ENCODE measurements at places on chromosomes 11 and 22.

DNA sequence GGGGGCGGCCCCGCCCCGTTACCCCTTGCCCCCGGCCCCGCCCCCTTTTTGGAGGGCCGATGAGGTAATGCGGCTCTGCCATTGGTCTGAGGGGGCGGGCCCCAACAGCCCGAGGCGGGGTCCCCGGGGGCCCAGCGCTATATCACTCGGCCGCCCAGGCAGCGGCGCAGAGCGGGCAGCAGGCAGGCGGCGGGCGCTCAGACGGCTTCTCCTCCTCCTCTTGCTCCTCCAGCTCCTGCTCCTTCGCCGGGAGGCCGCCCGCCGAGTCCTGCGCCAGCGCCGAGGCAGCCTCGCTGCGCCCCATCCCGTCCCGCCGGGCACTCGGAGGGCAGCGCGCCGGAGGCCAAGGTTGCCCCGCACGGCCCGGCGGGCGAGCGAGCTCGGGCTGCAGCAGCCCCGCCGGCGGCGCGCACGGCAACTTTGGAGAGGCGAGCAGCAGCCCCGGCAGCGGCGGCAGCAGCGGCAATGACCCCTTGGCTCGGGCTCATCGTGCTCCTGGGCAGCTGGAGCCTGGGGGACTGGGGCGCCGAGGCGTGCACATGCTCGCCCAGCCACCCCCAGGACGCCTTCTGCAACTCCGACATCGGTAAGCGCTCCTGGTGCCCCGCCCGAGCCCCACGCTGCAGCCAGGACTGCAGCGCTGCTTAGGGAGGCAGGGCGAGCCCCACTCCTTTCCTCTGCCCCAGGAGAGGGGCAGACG, at the start of gene TIMP3:
Gene TIMP3 (plus strand): TSS at position 169 of the 700 bp plus-strand sequence. CDS start 297 bp downstream, at position 466.
- DNase-seq: peak; percentile 91

DNA sequence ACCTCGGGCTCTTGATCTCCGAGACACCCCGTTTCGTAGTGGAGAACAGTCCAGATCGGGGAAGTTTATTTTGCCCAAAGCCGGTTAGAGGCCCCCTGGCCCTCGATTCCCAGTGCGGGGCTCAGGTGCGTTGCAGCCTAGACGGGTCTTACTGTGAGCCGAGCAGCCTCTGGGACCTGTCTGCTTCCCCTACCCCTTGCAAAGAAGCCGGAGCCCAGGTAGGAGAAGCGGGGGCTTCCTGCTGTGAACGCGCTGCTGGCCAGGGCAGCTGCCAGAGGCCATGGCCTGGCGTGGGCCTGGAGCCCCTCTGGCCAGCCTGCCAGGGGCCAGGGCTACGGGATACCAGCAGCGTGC, 621 bp downstream of the TSPO start:
- DNase-seq: no peak

GRCh38 chr22:42648368-42649245, 585 bp downstream of the CYB5R3 start:
- no peak for DNase-seq

DNA sequence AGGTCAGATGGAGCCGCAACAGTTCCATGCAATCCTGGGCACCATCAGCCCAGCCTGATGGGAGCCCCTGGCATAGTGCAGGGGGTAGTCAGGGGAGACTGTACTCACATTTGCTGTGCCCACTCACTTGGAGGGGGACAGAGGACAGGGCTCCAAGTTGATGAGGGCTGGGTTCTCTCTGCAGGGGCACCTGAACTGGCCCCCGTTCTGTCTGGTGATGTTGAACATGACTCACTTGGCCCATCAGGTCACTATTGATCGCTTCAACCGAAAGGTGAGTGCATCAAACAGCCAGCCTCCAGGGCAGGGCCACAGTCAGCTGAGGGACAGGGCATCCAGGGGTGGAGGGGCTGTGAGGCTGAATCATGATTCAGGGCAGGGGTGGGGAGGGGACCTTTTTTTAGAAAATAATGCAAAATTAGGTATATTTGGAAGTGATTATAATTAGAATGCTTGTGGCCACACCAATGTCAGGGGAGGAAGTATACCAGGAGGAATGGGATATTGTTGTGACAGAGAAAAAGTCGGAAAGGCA, 66.4 kb downstream of the OTOG start:
- no peak for DNase-seq
